ENCODE measurements at places on chromosomes 2 and 18. TPM values are rescaled to one million over a fixed set of nuclear protein-coding genes. Genes with fewer than 3 reads are reported as not detected.

GRCh38 chr18:25650201-25650941 lies 298.4 kb upstream of the ZNF521 start:
- no peak for DNase-seq

GRCh38 chr18:59142274-59142673 lies 2.6 kb downstream of the SEC11C start:
- no peak for DNase-seq

DNA sequence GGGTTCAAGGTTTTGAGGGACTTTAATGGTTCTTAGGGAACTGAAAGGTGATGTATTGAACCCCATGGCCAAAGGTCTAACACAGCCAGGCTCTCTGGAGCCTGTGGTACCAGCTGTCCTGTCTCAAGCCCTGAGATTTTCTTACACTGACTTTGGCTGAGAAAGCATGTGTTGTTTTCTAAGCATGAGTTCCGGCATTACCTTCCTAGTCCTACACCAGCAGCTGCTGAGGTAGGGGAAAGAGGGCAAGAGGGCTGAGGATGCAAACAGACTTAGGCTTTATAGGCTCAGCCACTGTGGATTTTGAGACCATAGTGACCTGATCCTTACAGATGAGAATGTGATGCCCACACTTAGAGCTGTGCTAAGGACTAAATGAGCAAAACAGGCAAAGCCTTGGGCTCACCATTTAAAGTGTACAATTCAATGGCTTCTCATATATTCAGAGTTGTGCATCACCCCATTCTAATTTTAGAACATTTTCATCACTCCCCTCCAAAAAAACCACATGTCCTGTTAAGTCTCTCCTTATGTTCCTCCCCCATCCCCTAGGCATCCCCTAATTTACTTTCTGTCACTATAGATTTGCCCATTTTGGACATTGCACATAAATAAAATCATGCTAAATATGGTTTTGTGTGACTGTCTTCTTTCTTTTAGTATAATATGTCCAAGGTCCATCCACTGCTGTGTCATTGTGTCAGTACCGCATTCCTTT lies 99.7 kb upstream of the OTOS start:
- peak; percentile 0 for DNase-seq

The AQP12A gene
- polyA plus RNA-seq, result not detected

The SERPINB2 gene
- polyA plus RNA-seq, result 0.12 TPM

The FSHR gene
- polyA plus RNA-seq, result not detected

Data from heart right ventricle (tissue), 16 donors.